ENCODE measurements at places on chromosomes 3 and 15.

- no peak for DNase-seq
Observed at GRCh38 chr15:94968133-94968532, 736.8 kb downstream of the MCTP2 start.

DNA sequence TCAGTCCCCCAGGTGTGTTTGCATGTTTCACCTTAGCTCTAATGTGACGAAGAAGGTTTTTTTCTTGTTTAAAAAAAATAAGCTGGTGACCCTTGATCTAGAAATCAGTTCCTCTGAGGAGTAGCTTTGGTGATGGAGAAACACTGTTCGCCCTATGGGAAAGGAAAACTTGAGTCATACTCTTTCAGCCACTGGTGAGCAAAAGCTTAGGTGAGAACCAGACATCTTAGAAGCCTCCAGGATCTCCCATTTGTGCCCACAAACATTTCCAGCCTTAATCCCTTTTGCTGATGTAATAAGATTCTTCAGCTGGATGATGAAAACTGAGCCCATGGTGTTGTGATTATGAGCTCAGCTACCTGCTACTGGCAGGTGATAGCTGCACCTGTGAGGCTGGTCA lies 37.8 kb downstream of the SLC27A2 start:
- DNase-seq = no peak

DNA sequence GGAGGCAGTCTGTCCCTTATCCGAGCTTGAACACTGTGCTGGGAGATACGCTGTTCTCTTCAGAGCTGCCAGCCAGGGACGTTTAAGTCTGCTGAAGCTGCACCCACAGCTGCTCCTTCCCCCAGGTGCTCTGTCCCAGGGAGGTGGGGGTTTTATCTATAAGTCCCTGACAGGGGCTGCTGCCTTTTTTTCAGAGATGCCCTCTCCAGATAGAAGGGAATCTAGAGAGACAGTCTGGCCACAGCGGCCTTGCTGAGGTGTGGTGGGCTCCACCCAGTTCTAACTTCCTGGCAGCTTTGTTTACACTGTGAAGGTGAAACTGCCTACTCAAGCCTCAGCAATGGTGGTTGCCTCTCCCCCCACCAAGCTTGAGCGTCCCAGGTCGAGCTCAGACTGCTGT lies 319.9 kb upstream of the GRM7 start:
- no peak for DNase-seq

- DNase-seq = no peak
Observed at GRCh38 chr15:84643838-84644237, 10.2 kb downstream of the WDR73 start.

GRCh38 chr3:183879243-183879642 lies 5.4 kb downstream of the PARL start:
- no peak for DNase-seq

GRCh38 chr3:152910211-152910610 lies 75.3 kb downstream of the P2RY1 start:
- DNase-seq = no peak

DNA sequence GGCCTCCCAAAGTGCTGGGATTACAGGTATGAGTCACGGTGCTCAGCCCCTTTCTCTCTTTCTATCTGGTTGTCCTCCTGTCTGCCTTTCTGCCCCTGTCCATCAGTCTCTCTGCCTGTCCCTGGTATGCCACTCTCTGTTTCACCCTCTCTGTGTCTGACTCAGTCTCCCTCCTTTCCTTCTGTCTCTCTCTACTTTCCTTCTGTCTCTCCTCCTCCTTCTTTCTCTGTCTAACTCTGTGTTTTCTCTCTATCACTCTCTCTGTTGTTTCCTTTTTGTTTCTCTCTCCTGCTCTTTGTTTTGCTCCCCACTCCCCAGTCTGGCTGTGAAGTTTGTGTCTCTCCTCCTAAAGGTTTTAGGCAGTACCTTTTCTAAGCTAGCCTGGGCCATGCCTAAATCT lies 9.1 kb upstream of the STRA6 start:
- DNase-seq = no peak
